Inflammatory macrophage treated with lipopolysaccharide for 1 hour (primary cell): ENCODE measurements at places on chromosomes 5 and 9.

- DNase-seq = no peak
These were observed 191.7 kb downstream of the DRD1 start for GRCh38 chr5:175252234-175252805.

- DNase-seq = no peak
These were observed 133.1 kb downstream of the MACIR start for GRCh38 chr5:103391659-103392058.

DNA sequence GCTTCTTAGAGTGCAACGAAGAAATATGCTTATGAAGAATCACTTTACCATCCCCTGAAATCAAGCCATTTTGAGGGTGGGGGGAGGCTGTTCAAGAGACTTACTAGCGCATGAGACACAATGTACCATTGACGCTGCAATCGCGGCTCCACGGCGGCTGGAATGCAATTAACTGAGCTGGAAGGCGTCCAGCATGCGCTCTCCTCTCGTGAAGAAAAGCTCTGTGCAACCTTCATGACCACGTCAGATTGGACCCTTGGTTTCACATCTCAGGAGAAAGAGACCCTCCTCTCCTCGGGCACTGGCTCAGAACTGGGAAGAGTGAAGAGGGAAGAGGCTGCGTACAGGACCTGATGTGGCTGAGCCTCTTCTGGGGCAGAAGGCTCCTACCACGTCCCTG lies 138.5 kb upstream of the IRX2 start:
- DNase-seq = no peak

DNA sequence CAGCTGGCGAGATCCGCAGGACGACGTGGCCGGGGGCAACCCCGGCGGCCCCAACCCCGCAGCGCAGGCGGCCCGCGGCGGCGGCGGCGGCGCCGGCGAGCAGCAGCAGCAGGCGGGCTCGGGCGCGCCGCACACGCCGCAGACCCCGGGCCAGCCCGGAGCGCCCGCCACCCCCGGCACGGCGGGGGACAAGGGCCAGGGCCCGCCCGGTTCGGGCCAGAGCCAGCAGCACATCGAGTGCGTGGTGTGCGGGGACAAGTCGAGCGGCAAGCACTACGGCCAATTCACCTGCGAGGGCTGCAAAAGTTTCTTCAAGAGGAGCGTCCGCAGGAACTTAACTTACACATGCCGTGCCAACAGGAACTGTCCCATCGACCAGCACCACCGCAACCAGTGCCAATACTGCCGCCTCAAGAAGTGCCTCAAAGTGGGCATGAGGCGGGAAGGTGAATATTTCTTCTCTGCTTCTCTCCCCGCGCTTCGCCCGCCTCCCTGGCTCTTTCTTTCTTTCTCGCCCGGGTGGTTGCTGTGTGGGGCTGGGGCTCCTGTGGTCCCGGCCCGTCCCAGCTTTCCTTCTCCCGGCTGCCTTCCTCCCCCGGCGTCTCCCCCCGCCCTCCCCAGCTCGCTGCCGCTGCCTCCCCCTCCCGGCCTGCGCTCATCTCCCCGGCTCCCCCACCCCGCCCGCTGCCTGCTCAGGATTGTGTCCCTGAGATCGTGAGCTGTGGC lies 2.2 kb downstream of the NR2F1 start:
- no peak for DNase-seq

DNA sequence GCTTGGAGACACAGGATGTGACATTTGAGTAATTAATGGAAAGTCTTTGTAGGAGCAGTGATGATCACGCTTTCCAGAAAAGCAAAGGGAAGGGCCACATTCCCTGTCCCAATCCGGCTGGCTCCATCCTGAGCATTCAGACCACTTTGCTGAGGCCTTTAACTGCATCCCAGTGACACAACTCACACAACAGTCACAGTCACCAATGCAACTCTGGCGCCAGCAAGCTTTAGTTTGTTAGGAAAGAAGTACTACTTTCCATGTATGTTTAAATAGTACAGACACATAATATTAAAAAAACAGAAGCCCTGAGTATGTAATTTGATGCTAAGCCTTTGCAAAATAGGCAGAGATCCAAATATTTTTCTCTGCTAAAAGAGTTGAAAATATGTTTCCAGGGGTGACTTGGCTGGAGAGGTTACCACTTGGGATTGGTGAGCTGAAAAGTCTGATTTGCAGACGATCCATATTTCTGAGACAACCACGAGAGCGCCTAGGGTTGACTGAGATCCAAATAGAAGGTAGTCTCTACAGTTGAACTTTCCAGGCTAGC lies 31.7 kb upstream of the GAS1 start:
- no peak for DNase-seq

- DNase-seq = no peak
These were observed 566 bp downstream of the GPR21 start for GRCh38 chr9:123033864-123034601.

DNA sequence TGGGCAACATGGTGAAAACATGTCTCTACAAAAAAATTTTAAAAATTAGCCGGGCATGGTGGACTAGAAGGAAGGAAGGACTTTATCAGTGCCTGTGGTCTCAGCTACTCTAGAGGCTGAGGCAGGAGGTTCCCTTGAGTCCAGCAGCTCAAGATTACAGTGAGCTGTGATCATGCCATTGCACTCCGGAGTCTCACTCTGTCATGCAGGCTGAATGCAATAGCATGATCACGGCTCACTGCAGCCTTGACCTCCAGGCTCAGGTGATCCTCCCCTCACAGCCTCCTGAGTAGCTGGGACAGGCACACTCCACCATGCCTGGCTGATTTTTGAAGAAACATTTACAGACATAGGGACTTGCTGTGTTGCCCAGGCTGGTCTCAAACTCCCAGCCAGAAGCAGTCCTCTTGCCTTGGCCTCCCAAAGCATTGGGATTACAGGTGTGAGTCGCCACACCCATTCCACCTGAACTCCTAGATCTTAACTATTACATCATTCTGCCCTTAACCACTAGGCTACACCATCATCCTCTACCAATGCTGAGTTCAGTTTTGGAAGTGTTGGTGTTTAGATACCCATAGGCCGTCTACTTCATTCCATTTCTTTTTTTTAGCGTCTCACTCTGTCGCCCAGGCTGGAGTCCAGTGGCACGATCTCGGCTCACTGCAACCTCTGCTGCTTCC lies 2.0 kb upstream of the URM1 start:
- no peak for DNase-seq

DNA sequence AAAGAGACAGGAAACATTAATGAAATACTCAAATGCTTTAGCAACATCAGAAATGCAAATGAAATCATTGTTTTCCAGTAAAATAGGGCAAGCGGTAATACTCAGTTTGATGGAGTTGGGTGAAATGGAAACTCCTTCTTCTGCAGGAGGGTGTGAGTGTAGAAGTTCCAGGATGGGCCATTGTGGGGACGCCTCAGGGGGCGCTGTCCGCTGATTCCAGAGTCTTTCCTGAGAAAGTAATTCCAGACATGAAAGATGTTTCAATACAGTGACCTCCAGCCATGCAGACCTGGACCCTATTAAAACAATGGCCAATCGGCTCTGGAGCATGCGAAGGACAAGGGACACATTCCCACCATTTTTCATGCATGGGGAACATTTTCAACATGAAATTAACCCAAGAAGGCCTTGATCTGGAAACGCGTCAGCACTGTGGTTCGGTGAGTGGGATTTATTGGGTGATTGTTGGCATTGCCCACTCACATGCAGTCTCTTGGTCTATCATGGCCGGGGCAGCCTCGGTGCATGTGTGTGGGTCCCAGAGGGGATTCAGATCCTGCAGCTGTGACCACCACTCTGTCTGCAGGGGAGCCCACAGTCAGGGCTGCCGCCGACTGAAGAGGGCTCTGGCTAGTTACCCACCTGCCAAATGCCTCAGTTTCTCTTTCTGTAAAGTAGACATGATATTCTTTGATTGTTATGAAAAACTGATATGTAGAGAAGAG lies 132.6 kb upstream of the IRX4 start:
- no peak for DNase-seq
